Fibroblast of villous mesenchyme (primary cell): ENCODE measurements at places on chromosomes 16 and 17. TPM values are rescaled to one million over a fixed set of nuclear protein-coding genes. Genes with fewer than 3 reads are reported as not detected.

The ODAD4 gene
- total RNA-seq = 0.43 and 0.64 TPM in 2 replicates

The TOX3 gene
- total RNA-seq = not detected in 2 replicates

- DNase-seq = peak; percentile 62
These were observed 127.9 kb downstream of the NPIPB5 start for GRCh38 chr16:22638393-22639206.

DNA sequence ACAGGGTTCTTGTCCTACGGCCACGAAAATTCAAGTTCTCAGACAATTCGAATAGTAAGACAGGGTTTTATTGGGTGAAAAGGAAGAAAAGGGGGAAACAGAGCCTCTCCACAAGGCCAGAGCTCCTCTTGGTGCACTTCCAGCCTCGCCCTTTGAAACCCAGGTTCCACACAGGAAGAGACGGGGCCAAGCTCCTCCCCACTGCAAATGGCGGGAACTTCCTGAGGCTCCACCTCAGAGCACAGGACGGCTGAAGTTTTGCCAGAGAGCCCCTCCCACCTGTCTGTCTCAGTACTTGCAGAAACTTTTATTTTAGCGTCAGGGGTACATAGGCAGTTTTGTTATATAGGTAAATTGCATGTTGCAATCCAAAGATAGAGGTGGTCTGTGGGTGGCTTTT is 165.7 kb upstream of the CDH8 start:
- DNase-seq = no peak

The CTRB2 gene
- total RNA-seq = not detected in 2 replicates

The KRTAP2-3 gene
- 0.32 TPM in 1 of 2 replicates, not detected in the other for total RNA-seq

The GJC1 gene
- total RNA-seq = 30.2 and 40.6 TPM in 2 replicates

The CMTM3 gene
- 22.0 and 26.7 TPM in 2 replicates for total RNA-seq

The DPEP3 gene
- total RNA-seq = not detected in 2 replicates

DNA sequence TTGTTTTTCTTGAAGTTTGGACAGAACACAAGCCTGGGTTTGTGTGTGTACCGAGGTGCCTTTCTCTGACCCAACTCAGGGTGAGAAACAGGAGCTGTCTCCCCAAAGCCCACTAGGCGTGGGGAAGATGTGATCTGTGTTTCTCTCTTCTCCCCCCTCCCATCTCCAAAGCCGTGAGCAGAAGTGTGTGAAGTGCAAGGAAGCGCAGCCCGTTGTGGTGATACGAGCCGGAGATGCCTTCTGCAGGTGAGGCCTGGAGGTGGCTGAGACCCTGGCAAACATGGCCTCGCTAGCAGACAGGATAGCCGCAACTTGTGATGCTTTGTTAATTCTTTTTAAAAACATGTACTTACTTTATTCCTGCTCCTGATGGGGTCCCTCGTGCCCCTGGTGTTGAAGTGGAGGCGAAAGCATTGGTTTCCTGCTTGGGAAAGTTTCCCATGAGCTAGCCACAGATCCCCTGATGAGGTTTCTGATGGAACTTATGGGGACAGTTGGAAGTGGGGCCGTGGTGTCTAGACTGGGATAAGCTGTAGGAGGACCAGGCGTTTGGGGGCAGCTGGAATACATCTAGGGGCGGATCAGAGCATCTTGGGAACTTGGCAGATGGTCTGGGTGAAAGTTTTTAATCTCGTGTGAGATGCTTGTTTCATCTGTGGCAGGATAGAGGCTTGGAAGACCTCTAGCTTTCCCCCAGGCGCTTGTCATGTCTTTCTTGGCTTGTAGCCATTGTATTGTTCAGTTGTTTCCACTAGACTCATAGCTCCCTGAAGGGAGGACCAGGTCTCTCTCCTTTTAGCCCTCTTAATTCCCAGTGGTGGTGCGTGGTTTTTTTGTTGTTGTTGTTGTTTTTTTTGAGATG is 893 bp downstream of the CTU2 start:
- no peak for DNase-seq

GRCh38 chr16:63415014-63415413 is 1378.8 kb upstream of the CDH8 start:
- DNase-seq = no peak

GRCh38 chr17:27602721-27603420 is 28.1 kb upstream of the LGALS9 start:
- peak; percentile 64 for DNase-seq

- no peak for DNase-seq
These were observed 336.5 kb upstream of the CDH5 start for GRCh38 chr16:66030036-66030435.

The KRTAP2-2 gene
- not detected in 2 replicates for total RNA-seq

- DNase-seq = no peak
These were observed at the start of gene MT3 for GRCh38 chr16:56589141-56590039. MT3 (plus strand) TSS chr16:56589528; CDS start chr16:56589591, 63 bp downstream.

DNA sequence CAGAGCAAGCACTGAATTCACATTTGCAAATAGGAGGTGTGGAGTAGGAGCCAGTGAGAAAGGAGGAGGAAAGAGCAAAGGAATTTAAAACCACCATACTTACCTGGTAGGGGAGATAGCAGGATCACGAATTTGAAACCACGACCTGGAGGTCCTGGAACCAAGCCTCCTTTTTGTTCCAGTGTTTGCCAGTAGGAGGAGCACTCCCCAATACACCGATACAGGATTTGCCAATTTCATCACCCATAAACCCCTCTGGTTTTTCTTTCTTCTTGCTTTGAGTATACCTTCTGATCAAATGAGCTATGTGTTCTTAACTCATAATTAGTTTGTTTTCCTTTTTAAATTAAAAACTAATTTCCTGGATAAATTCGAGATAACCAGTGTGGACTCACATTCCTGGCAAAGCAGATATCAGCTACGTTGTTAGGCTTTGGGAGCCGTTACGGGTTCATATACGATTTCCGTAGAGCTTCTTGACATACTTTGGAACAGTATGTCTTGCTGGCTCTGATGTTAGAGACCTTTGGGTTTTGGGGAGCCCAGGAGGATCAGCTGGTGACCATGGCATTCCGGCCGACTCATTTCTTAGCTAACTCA is 22.7 kb downstream of the BCO1 start:
- DNase-seq = peak; percentile 21

DNA sequence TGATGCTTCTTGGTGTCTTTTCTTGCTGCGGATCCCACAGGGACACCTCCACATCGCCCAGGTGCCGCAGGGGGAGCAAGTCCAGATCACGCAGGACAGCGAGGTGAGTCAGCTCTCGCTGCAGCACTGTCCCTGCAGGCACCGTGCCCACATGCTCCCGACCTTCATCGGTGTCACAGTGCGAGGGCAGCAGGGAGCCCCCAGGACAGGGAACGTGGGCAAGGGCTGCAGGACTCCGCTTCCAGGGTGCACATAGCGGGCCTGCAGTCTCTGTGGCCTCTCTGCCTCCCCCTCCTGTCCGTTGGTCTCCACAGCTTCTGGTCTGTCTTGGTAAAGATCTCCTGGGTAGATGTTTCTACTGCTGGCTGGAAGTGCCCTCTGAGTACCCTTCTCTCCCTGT is 84.1 kb downstream of the BANP start:
- DNase-seq = no peak

DNA sequence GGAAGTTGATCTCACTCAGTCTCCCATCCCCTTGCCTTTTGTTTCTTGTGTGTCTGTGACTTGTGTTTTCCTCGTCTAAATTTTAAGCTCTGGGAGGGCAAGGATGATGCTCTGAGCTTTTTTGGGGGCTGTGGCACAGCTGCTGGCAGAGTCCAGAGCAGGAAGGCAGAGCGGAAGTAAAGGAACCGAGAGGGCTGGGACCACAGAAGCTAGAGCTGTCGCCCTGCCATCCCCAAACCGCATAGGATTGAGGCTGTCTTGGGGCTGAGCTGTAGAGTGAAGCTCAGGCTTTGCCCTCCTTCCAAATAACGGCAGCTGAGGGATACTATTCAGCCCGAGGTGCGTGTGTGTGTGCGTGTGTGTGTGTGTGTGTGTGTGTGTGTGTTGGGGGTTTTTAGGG is 3.8 kb upstream of the DNAH2 start:
- no peak for DNase-seq

GRCh38 chr16:50888486-50889261 is 146.8 kb downstream of the CYLD start:
- no peak for DNase-seq

DNA sequence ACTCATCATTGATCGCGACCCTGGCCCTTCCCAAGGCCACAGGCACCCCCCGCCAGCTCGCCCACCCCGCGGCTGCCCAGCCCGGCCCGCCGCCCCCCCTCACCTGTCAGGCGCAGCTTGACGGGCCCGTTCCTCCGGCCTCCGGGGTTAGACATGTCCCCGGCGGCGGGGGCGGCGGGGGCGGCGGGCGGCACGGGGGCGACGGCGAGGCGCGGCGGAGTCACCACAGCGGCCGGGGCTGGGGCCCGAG is 456 bp downstream of the SMURF2 start:
- DNase-seq = no peak

DNA sequence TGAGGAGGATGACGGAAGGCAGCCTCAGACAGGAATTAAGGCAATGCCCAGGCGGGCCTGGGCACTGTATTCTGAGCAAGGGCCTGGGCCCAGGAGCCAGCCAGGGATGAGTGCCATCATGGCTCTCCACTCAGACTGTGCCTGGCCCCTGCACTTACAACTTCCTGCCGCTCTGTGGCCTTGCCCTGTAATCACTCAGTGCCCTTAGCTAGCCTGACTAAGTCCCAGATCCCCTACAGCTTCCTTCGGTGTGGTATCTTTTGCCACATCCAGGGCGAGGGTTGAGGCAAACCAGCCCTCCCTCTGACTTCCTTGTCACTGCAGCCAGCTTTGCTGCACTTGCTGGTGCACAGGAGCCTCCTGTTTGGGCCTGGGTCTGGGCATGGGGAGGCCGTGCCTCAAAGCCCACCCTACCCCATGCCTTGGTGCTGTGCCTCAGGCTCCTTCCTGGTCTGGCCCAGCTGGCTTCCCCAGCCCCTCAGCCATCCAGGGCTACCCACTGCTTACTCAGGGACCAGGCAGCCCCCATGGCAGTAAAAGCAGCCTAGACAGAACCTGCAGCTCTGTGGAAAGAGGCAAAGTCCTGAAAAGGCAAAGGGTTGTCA is 9.3 kb downstream of the SLC46A1 start:
- DNase-seq = peak; percentile 12

DNA sequence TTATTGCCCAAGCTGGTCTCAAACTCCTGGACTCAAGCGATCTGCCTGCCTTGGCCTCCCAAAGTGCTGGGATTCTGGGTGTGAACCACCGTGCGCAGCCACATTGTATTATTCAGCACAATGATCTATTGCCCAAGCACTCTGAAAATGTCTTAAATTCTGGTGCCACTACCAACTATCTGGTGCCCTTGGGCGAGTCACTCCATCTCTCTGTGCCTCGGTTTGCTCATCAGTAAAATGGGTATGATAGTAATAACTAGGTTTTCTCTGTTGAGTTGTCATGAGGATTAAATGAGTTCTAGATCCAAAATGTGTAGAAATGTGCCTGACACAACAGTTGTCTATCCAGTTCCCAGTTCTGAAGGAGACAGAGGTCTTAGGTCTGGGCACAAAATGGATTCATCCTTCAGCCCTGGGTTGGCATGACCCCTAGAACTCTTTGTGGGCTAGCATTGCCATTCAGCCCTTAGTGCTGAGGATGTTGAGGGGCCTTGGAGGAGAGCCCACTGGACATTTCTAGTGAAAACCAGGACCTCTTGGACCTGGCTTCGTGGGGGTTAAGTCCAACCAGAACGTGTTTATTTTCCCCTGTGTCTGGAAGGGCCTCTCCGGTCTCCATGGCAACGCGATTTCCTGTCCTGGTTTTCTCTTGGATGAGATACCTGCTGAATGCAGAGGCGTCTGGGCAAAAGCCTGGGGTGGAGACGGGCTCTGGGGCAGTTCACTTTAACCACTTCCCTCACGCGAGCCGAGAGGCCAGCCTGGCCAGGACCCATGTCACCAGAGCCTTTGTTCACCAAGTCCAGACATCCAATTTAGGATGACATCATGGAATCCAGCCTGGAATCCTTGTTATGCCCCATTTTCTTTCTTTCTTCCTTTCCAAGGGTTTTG is 43.7 kb upstream of the TNRC6A start:
- peak; percentile 86 for DNase-seq

DNA sequence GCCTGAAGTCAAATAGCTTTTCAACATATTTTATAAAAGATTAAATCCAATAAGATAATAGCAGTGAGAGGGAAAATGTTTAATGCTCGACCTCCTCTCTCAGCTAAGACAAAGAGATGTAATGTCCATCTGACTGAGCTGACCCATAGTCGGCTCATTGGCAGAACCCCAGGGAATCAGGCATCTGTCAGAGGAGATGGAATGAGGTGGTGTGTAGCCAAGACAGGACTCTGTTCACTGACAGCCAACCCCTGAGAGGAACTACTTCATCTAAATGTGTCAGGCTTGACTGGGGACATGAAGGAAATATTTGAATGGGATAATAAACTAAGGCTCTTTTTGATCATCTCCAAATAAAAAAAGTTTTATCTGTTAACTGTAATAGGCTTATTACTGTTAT is 188.0 kb downstream of the CDH11 start:
- no peak for DNase-seq

- DNase-seq = no peak
These were observed 6.4 kb upstream of the CCDC57 start for GRCh38 chr17:82219083-82219482.

GRCh38 chr17:78798695-78799559 is 16.9 kb upstream of the CYTH1 start:
- peak; percentile 38 for DNase-seq

The C1QTNF1 gene
- 28.3 and 63.5 TPM in 2 replicates for total RNA-seq

GRCh38 chr16:66152823-66153393 is 213.6 kb upstream of the CDH5 start:
- peak; percentile 92 for DNase-seq

GRCh38 chr17:19385521-19385983 is 1.4 kb downstream of the MFAP4 start:
- no peak for DNase-seq

- DNase-seq = peak; percentile 71
These were observed 65.0 kb downstream of the NCOR1 start for GRCh38 chr17:16150251-16150856.

DNA sequence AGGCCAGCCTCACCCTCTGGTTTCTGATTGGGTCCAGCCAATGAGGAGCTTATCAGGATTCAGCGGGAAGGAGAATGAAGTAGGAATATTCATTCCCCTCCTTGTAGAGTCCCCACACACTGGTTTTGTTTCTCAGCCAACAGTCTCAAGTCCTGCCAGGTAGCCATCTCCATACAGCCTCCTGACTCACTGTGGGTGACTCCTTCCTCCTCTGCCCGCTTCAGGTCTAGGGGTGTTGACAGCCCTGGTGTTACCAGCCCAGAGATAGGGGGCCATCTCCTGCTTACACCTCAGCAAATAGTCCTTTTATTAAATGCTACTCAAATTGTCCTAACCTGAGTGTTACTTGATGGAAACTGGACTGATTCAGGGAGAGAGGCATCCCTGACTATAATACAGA is 4.0 kb upstream of the MFAP4 start:
- DNase-seq = no peak

The PYDC1 gene
- total RNA-seq = not detected in 2 replicates

The QRICH2 gene
- total RNA-seq = 2.2 and 2.6 TPM in 2 replicates

- peak; percentile 89 for DNase-seq
These were observed 29.1 kb downstream of the GAS7 start for GRCh38 chr17:10169290-10169689.

GRCh38 chr16:50489182-50489581 is 59.0 kb upstream of the NKD1 start:
- DNase-seq = no peak

GRCh38 chr17:75722542-75723095 is 1.4 kb downstream of the ITGB4 start:
- no peak for DNase-seq

- no peak for DNase-seq
These were observed 19.1 kb upstream of the DDX52 start for GRCh38 chr17:37662353-37662752.
